Activated naive CD4-positive, alpha-beta T cell (primary cell): ENCODE measurements at places on chromosomes 2 and 18.
A peak's percentile ranks its signal among the peaks of the same experiment; 100 is the strongest.

GRCh38 chr2:99380376-99381010 is 43.3 kb downstream of the EIF5B start:
- no peak for DNase-seq

GRCh38 chr2:106085181-106085940 is 108.7 kb downstream of the UXS1 start:
- DNase-seq = peak; percentile 37

DNA sequence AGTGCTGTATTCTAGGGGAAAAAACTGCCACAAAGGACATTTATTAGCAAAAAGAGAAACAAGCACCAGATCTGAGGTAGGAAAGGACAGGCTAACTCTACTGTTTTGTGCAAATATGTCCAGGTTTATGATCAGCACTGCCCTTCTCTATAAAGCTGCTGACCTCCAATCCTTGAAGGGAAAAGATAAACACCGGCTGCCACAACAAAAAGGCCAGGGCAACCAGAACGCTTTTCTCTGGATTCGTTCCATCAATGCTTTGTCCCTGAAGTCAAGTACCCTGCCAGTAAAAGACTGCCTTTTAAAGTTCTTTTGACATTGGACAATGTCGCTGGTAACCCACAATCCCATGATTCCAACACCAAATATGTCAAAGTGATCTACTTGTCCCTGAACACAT is 21.0 kb downstream of the SMAD2 start:
- no peak for DNase-seq

GRCh38 chr18:7856733-7857132 is 289.6 kb downstream of the PTPRM start:
- DNase-seq = no peak

GRCh38 chr2:152564754-152565551 is 152.3 kb downstream of the PRPF40A start:
- no peak for DNase-seq

GRCh38 chr2:208793434-208793833 is 386.8 kb downstream of the PTH2R start:
- DNase-seq = no peak

GRCh38 chr2:44277541-44277940 is 2.3 kb downstream of the SLC3A1 start:
- DNase-seq = no peak

GRCh38 chr2:176626796-176627195 is 357.6 kb downstream of the MTX2 start:
- DNase-seq = no peak

DNA sequence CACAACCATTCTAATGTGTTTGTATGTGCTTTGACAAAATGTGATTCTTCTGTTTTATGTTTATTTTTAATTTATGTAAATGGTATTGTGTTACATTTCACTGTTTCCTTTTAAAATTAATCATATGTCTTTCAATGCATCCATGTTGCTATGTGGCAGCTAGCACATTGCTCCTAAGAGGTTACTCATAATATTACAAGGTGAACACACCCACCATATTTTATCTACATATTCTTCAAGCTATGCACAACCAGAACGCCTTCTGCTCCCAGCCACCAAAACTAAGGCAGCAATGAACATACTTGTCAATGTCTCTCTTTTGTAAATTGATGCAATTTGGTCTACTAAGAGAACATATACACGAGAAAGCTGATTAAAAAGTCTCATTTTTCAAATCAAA is 160.6 kb upstream of the OSR1 start:
- DNase-seq = no peak

- no peak for DNase-seq
Measured at GRCh38 chr18:55124078-55124763, 165.0 kb upstream of the CCDC68 start.

GRCh38 chr2:186105016-186105724 is 366.6 kb downstream of the FSIP2 start:
- DNase-seq = no peak

DNA sequence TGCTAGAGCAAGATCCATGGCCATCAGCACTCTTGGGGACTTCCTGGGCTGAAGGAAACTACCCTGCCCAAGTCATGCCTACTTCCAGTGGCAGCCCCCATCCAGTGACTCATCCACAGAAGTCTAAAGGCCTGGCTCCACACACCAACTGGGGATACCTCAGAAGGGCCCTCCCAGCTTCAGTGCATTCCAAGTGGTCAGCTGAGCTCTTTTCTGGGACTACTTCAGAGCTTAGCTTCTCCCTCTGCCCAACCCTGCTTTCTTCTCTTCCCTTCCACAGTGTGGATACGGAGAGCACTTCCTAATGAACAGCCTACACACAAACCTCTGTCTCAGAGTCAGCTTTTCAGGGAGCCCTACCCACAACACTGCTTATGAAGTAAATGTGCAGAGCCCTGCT is 66.5 kb downstream of the CLHC1 start:
- no peak for DNase-seq

- DNase-seq = no peak
Measured at GRCh38 chr2:211391189-211391567, 834.8 kb downstream of the CPS1 start.

GRCh38 chr18:32576296-32576916 is 105.7 kb upstream of the GAREM1 start:
- DNase-seq = no peak

DNA sequence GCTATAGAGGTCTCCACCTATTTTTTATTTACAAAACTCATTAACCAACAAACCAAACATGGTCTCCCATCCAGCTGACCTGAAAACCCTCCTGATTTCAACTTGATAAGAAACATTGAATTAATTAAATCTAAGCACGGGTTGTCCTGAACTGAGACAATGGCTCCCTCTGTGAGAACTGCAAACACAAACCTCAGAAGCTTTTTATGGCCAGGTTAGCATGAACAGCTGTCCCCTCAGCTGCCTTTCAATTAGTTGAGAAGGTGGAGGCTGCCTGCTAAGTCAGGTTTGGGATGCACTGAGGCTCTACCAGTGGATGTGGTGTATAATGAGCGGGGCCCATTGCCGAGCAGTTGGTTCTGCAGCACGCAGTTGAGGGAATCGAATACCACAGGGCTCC is 258.5 kb upstream of the DDX18 start:
- DNase-seq = no peak

DNA sequence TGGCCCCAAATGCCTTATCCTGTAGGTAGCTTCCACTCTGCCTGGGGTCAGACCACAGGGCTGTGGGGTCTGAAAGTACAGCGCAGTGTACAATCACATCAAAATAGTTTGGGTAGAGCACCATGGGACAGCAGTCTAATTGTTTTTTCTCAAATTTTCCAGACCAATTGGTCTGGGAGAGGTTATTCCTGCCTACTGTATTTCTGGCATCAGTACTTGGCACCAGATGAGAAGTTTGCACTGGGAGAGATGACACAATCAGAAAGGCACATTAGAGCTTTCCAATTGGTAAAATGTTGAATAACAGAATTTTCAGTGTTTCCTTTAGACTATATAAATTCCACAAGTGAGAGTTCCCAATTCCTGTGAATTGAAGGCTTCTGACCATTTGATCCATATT is 30.9 kb upstream of the LRRTM1 start:
- DNase-seq = no peak

- peak; percentile 80 for DNase-seq
Measured at GRCh38 chr2:96485751-96486651, 19.2 kb downstream of the NEURL3 start.
